ENCODE measurements at places on chromosomes 4 and X. TPM values are rescaled to one million over a fixed set of nuclear protein-coding genes. Genes with fewer than 3 reads are reported as not detected.

PLAC1 gene
- not detected for total RNA-seq

ZCCHC4 gene
- total RNA-seq: 14.7 TPM

ERCC6L gene
- total RNA-seq: 5.8 TPM

UBE2D3 gene
- 312 TPM for total RNA-seq

SPANXN4 gene
- not detected for total RNA-seq

STIM2 gene
- total RNA-seq: 42.2 TPM

CDKL2 gene
- total RNA-seq: not detected

MAMLD1 gene
- total RNA-seq: 0.38 TPM

SMIM31 gene
- total RNA-seq: 16.5 TPM

DNA sequence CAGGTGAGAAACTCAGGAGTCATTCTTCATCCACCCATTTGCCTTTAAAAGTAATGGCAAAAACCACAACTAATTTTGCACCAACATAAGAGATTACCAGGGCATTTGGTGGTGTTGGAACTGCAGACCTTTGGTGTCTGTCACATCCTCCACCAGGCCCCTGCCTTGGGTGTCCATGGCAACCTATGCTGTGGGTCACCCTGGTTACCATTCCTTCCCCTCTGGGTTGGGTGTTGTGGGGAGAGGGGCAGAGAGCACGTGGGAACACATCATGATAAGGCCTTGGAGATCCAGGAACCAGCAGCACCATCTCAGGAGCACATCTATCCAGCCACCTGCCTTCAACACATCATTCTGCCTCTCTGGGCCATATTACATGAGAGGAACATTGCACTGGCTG, 77.3 kb downstream of the CHRNA9 start:
- H3K36me3 ChIP-seq: no peaks in the 10 kb centered on the region
- H3K4me1 ChIP-seq: no peaks in the 10 kb centered on the region
- H3K27me3 ChIP-seq: no peaks in the 10 kb centered on the region

- DNase-seq: no peak
- H3K27me3 ChIP-seq: no peaks in the 10 kb centered on the region
- no peak overlapping the region for H3K4me3 ChIP-seq
- no peaks in the 10 kb centered on the region for H3K36me3 ChIP-seq
- no peak overlapping the region for H3K27ac ChIP-seq
Measured at GRCh38 chr4:154018659-154019058, 229.8 kb upstream of the SFRP2 start.

DNA sequence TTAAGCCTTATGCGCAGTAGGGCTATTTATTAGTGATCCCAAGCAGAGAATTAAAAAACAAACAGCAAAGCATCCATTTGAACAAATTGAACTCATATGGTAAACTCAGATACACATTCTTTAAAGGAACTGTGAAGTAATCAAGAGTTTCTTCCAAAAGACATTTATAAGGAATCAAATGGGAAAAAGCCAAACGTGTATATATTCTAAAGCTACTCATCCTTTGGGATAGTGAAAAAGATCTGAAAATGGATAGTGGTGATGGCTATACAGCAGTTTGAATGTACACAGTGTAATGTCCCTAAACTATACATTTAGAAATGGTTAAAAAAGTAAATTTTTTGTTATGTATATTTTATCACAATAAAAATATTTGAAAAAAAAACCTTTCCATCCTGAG, 16.6 kb upstream of the HPGDS start:
- no peaks in the 10 kb centered on the region for H3K27me3 ChIP-seq
- no peak for DNase-seq
- H3K4me3 ChIP-seq: no peak overlapping the region
- H3K27ac ChIP-seq: no peak overlapping the region
- H3K36me3 ChIP-seq: no peaks in the 10 kb centered on the region

DNA sequence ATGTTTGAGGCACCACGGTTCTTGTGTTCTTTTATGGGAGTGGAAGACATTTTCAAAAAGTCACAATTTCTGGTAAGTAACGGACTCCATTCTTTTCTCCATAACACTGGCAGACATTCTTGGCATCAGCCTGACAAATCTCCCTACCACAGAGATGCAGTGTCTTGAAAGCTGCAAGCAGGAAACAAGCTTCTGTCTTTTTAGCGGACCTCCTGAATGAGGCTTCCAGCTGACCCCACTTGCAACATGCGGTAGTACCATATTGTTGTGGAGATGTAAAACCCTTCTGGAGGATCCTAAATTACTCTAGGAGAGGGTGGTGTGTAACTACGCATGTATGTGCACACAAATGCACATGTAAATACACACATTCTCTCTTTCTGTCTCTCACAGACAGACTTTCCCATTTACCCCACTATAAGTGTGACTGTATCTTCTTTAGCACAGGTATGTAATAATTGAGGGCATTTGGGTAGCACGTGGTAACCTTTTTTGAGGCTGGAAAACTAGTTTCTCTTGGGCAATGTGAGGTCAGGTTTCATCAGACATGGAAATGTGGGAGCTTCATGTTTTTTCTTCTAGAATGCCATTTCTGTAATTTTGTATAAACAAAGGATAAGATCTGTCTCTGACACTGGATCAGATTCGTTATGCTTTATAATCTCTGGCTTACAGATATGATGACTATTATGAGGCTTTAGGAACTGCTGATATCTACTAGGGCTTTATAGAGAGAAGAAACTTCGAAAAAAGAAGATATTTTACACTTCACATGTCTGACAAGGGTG, 130.1 kb downstream of the MGST2 start:
- H3K36me3 ChIP-seq: no peaks in the 10 kb centered on the region
- no peak overlapping the region for H3K27ac ChIP-seq
- H3K4me1 ChIP-seq: no peaks in the 10 kb centered on the region
- H3K27me3 ChIP-seq: no peaks in the 10 kb centered on the region

- H3K27ac ChIP-seq: no peak overlapping the region
- DNase-seq: no peak
- no peak overlapping the region for H3K4me3 ChIP-seq
- H3K4me1 ChIP-seq: no peaks in the 10 kb centered on the region
- no peaks in the 10 kb centered on the region for H3K36me3 ChIP-seq
- no peaks in the 10 kb centered on the region for H3K27me3 ChIP-seq
Measured at GRCh38 chr4:172813359-172813923, 355.2 kb upstream of the GALNT7 start.

GRCh38 chr4:152785639-152786615, 6.2 kb downstream of the ARFIP1 start:
- no peak overlapping the region for H3K27ac ChIP-seq
- H3K4me3 ChIP-seq: no peak overlapping the region
- H3K36me3 ChIP-seq: no peaks in the 10 kb centered on the region
- H3K4me1 ChIP-seq: no peaks in the 10 kb centered on the region
- no peaks in the 10 kb centered on the region for H3K27me3 ChIP-seq

GRCh38 chr4:159019356-159019755, 83.5 kb upstream of the RAPGEF2 start:
- no peak overlapping the region for H3K4me3 ChIP-seq
- H3K36me3 ChIP-seq: no peaks in the 10 kb centered on the region
- no peaks in the 10 kb centered on the region for H3K4me1 ChIP-seq
- H3K27ac ChIP-seq: no peak overlapping the region

DNA sequence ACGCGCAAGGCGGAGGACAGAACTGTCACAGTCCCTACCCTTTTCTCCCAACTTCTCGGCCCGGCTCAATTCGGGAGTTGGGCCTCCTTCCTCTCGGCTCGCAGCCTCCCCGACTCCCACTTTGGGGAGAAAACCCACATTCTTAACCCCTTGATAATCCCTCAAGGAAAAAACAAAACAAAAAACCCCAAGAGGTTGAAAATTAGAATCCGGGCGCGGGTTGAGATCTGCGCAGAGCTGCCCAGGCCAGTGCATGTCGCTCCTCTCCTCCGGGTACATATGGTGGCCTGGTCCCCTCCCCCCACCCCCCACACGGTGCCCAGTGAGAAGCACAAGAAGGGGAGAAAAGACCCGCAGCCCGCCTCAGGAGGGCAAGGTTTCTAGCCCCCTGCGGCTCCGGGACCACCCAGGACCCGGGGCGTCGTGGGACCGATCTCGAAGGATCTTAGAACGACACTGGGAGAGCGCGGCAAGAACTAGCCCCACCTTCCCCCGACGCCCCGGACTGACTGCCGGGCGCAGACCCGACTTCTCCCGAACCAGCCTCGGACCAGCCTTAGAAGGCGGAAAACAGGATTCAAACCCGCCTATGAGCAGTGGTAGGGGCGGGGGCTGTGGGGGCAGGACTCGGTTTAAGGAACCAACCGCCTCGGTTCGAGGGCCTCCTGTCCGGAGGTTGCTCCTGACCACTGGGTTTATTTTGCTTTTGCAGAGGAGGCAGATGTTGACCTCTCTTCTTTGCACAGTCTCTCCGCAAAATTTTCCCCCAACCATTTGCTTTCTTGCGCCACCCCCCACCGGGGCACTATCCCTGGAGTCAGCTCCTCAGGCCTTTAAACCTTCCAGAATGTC, 2.5 kb upstream of the PDGFRA start:
- peak overlapping the region; percentile 6 for H3K4me3 ChIP-seq
- peaks cover 8% of the 10 kb centered on the region for H3K4me1 ChIP-seq
- H3K27me3 ChIP-seq: peaks cover 53% of the 10 kb centered on the region
- H3K36me3 ChIP-seq: no peaks in the 10 kb centered on the region
- peak; percentile 66 for DNase-seq

GRCh38 chr4:100497791-100498190, 20.0 kb downstream of the EMCN start:
- H3K27me3 ChIP-seq: no peaks in the 10 kb centered on the region
- no peak overlapping the region for H3K27ac ChIP-seq
- H3K4me1 ChIP-seq: no peaks in the 10 kb centered on the region

DNA sequence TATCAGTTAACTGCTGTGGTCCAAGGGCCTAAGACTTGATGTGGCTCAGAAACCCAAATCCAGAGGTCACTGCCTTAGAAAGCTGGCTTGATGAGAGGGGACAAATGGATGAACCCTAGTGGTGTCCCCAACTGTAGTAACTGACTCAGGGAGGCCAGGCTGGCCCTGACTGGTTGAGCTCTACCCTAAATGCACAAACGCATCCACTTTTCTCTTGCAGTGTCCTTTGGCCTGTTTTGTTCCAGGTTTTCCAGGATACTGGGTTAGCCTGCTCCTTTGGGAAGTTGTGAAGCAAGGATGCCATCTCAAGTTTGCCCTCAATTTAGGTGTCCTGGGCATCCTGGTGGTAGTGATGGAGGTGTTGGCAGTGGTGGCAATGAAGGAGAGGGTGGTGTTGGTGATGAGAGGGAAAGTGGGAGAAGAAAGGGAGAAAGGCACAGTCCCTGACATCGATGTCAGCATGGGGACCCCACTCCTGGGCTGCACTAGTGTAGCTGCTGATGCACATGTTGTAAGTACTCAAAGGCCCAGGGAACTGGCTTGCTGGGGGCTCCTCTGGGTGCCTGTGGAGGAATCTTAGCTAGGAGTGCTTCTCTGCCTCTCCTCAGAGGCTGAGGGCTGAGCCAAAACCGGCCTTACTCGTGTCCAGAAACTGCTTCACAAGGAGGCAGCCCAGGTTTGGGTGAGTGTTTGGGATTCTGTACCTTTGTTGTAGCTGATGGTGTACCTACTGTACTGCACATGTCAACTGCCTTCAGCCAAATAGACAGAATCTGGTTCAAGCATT, 2.9 kb upstream of the HAND2 start:
- no peak overlapping the region for H3K4me3 ChIP-seq
- DNase-seq: no peak
- no peaks in the 10 kb centered on the region for H3K36me3 ChIP-seq
- H3K27ac ChIP-seq: no peak overlapping the region

DNA sequence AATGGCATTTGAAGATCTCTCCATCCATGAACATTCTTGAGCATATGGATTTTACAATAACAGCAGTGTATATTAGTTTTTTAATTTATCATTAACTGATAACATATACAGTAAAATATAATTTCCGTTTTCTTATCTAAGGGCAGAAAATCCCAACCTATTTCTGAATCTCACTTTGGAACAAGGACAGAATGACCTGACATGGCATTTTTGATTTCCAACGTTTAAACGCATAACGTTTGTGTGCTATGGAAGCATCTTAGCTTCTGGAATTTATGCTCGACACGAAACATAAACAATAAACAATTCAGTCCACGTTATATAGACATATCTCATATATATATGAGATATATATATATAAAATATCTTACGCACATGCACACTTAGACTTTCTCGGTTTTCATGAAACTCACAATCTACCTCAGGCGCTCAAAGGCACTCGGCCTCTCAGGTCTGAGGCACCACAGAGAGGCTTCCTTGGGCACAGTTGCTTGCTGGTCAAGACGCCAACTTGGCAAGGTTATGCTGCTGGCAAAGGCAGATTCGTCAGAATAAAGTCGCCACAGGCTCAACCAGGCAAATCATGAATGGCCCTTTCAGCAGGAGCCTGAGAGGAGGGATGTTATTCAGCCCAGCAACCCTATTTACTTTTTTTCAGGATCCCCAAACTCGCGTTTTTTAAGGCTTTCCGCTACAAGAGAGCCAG, 1.0 kb upstream of the UGT8 start:
- peak overlapping the region; percentile 76 for H3K27ac ChIP-seq
- H3K27me3 ChIP-seq: no peaks in the 10 kb centered on the region
- H3K36me3 ChIP-seq: no peaks in the 10 kb centered on the region
- peak; percentile 55 for DNase-seq
- H3K4me1 ChIP-seq: no peaks in the 10 kb centered on the region

GRCh38 chr4:105894660-105895582, at the start of gene NPNT:
NPNT (plus strand) TSS chr4:105895471; CDS start chr4:105895653, 182 bp downstream.
- peak; percentile 55 for DNase-seq
- H3K4me3 ChIP-seq: peak within 1 kb of the TSS; percentile 37
- H3K4me1 ChIP-seq: no peaks in the 10 kb centered on the region
- no peaks in the 10 kb centered on the region for H3K27me3 ChIP-seq
- H3K36me3 ChIP-seq: no peaks in the 10 kb centered on the region

DNA sequence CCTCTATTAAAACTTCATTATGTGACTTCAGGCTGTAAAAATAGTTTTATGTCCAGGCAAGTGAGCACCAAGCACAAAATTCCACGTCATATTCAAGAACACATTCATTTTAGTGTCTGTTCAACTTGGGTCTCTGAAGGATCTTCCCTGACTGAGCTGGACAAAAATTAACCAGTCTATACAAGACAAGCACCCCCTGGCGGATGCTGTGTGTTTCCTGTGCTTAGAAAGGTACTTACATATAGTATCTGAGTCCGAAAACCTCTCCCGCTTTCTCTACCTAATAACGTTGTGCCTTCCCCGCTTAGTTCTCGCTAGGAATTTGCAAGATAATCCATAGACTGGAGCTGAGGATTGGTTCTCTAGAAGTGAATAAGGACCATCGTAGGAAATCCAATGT, 2214.5 kb upstream of the TENM3 start:
- DNase-seq: peak; percentile 59
- H3K4me1 ChIP-seq: no peaks in the 10 kb centered on the region
- H3K36me3 ChIP-seq: no peaks in the 10 kb centered on the region
- no peaks in the 10 kb centered on the region for H3K27me3 ChIP-seq
- no peak overlapping the region for H3K27ac ChIP-seq

GRCh38 chr4:156870861-156871260, 100.7 kb downstream of the PDGFC start:
- DNase-seq: no peak
- no peaks in the 10 kb centered on the region for H3K27me3 ChIP-seq
- no peak overlapping the region for H3K4me3 ChIP-seq
- no peaks in the 10 kb centered on the region for H3K36me3 ChIP-seq
- no peak overlapping the region for H3K27ac ChIP-seq

- no peak overlapping the region for H3K27ac ChIP-seq
- DNase-seq: no peak
- no peaks in the 10 kb centered on the region for H3K4me1 ChIP-seq
- no peaks in the 10 kb centered on the region for H3K36me3 ChIP-seq
- H3K4me3 ChIP-seq: no peak overlapping the region
Measured at GRCh38 chr4:122065149-122065548, 87.0 kb upstream of the BLTP1 start.

GRCh38 chrX:11189097-11189496, 78.0 kb downstream of the HCCS start:
- H3K36me3 ChIP-seq: no peaks in the 10 kb centered on the region
- H3K27ac ChIP-seq: no peak overlapping the region
- H3K4me1 ChIP-seq: no peaks in the 10 kb centered on the region
- H3K4me3 ChIP-seq: no peak overlapping the region

GRCh38 chr4:87555773-87556619, 26.8 kb upstream of the SPARCL1 start:
- no peaks in the 10 kb centered on the region for H3K4me1 ChIP-seq
- H3K36me3 ChIP-seq: no peaks in the 10 kb centered on the region
- H3K27me3 ChIP-seq: no peaks in the 10 kb centered on the region
- no peak for DNase-seq

Data from Peyer's patch (tissue), 4 donors.